ENCODE measurements at places on chromosomes 3 and 15.

GRCh38 chr3:43773273-43774094 lies 82.7 kb downstream of the ABHD5 start:
- no peak for DNase-seq

DNA sequence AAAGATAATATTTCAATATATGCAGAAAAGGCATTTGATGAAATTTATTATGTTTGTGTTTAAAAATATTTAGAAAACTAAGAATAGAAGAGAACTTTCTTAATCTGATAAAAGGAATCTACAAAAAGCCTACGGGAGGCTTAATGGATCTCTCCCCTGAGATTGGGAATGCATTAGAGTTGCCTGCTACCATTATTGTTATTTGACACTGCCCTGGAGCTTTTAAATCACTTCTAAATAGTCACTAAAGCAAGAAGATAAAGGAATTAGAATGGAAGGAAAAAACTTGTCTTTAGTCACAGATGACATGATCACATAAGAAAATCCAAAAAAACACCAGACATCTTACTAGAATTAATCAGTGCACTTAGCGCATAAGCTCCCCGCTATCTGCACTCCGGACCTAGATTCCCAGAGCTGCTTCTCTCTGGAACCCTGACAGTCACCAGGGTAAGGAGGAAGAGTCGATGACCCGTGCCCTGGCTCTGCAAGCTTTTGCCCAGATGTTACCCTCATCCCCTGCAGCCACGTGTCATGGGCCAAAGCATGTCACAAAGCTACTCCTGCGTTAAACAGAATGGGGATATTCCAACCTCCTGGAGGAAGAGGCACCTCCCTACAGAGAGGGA lies 97.1 kb downstream of the MINAR1 start:
- peak; percentile 61 for DNase-seq

- no peak for DNase-seq
These were observed 50.3 kb downstream of the EXD1 start for GRCh38 chr15:41180206-41180789.

DNA sequence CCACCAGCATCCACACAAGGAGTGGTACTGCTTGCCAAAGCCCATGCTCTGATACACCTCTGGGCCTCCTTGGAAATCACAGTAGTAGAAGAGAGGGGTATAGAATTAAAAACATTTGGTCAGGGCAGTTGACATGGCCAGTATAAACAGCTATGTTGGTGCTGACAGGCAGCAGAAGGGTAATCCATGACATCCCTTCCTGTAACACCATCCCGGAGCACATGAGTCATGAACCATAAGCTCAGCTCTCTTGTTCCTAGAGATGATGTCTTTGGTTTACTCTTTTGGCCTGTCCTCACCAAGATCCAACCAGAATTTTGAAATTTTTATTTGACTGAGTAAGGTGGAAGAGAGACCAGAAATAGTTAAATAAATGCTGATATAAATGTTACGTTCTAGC lies 132.6 kb upstream of the CTDSPL start:
- no peak for DNase-seq

GRCh38 chr3:156865732-156866131 lies 39.6 kb downstream of the LEKR1 start:
- DNase-seq = no peak

DNA sequence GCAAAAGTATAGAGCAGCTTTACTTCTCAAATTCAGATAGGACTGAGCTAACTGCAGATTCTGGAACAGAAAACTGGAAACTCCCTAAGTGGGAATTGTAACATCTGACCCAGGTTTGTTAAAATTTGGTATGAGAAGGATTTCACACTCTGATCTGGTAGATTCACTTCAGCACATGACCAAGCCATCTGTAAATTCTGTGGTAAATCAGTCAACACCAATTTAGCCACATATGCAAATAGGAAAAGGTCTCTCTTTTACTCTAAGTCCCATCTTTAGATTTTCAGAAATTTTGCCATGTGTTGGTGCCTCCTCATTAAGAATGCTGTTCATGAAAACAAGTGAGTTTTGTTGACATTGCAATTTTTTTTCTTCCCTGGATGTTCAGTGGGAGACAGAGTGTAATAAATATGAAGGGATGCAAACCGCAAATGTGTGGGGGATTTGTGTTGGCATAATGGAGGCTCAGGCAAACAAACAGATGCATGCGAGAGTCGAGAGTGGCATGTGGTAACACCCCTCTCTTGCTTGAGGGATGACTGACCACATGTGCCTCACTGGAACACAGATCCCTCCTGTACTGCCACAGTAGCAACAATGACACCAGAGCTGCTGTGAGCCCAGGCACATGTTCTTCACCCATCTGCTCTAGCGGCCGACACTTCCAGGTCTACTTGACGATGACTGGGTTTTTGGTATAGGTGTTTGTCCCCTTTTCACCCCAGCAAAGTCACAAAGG lies 146.6 kb downstream of the FEZF2 start:
- no peak for DNase-seq

DNA sequence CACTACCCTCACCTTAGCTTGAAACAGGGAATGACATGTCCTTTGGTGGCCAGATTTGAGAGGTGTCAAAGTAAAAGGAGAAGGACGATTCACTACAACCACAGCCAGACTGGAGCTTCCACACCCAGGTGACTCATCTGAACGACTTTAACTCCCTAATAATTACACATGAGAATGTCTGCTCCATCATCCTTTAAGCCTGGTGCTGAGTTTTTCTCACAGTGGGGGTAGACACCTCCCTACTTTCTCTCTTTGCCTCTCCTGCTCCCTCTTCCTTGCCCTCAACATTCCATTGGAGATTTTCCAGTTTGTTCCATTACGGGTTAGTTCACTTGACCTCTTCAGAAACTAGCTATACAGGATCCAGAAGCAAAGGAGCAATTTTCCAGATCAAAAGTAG lies 154.3 kb upstream of the BHLHE40 start:
- DNase-seq = no peak

DNA sequence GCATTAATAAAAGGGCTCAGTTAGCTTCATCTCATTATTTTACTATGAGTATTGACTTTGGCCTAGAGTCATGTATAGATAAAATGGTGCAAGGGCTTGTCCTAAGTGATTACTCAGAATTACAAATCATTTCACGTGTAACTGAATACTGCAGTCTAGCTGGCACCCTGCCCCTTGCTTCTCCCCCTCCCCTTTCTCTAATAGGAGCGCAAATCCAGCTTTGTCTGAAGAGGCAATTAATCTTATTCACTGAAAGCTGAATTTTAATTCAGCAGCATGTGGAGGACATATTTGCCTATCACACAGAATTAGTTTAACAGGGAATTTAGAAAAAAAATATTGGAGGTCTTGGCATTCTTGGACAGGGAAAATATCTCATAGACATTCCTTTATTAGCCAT lies 412.1 kb upstream of the DPH6 start:
- peak; percentile 78 for DNase-seq

GRCh38 chr15:82881747-82882146 lies 70.8 kb downstream of the HOMER2 start:
- no peak for DNase-seq

DNA sequence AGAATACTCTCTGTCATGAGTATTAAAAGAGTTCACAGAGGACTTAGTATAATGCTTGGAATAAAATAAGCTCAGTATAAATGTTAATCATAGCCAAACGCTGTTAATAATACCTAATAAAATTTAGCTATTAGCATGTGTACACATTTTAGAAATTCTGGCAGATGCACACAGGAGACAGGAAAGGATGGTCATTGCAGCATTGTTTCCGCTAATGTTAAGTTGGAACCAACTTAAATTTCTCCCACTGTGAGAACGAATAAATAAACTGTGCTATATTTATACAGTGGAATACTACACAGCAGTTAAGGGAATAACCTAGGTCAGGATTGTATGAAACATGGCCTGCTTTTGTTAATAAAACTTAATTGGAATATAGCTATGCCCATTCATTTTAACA lies 370.4 kb upstream of the TGFBR2 start:
- no peak for DNase-seq

DNA sequence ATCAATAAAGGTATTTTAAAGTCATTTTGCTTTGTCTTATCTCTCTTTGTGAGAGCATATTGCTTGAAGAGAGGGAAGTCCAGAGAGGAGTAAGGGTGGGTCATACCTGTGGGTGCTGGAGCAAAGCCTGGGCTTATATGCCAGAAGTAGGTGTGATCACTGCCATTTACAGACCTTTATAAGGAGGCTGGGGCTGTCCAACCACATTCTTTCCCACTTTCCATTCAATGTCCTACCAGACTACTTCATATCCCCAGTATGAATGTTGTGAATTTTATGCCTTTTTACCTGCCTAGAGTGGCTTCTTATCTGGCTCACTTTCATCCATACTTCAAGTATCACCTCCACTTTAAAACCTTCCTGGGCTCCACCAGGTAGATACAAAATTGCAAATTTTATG lies 39.4 kb upstream of the ST6GAL1 start:
- DNase-seq = no peak

DNA sequence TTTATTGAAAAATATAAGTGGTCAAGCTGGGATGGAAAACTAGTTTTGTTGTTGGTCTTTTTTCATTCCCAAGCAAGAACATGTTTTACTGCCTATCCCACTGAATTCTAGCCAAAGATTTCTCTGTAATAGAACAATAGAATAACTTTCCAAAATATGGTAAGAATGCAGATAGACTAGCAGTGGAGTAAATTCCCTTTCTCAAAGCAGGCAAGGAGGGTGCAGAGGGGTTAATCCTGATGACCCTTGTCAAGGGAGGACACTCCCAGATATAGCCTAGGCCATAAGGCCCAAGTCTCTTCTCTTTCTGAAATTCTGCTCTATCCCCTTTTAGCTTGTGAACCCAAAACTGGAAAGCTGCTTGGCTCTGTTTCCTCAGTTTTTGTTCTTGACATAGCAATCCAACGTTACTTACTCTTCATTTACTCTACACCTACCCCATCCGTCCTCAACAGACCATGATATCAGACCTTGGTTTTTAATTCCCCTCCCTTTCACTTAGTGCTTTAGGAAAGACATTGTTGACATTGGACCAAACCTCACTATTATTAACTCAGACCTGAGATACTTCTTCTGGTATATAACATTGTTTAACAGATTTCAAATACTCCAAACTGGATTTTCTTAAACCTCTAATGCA lies 453.6 kb upstream of the THBS1 start:
- peak; percentile 20 for DNase-seq

DNA sequence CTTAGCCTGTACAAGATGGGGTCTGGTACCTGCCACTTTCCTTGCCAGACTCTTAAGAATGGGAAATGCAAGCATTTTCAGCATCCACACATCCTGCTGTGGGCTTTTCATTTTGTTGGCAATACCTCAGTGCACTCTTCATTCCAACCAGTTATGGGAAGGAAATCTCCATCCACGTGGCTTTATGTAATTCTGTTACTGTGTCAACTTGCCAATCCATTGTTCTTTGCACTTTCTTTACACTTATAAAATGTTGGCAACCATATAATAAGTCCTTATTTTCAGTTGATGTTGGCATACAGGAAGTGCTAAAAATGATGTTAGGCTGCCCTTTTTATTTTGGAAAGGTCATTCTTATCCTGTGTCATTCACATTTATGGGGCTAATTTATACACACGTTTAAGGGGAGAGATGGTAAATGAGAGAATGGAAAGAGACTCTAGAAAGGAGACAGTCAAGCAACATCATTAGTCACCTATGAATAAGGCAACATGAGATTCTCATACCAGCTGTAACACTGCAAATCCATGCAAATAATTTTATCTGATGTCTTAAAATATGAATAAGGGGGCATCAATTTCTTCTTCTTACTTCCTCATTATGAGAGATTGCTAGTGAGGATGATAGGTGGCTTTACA lies 238.7 kb downstream of the CHST2 start:
- no peak for DNase-seq

GRCh38 chr15:48654801-48655200 lies 9.3 kb upstream of the FBN1 start:
- DNase-seq = no peak

DNA sequence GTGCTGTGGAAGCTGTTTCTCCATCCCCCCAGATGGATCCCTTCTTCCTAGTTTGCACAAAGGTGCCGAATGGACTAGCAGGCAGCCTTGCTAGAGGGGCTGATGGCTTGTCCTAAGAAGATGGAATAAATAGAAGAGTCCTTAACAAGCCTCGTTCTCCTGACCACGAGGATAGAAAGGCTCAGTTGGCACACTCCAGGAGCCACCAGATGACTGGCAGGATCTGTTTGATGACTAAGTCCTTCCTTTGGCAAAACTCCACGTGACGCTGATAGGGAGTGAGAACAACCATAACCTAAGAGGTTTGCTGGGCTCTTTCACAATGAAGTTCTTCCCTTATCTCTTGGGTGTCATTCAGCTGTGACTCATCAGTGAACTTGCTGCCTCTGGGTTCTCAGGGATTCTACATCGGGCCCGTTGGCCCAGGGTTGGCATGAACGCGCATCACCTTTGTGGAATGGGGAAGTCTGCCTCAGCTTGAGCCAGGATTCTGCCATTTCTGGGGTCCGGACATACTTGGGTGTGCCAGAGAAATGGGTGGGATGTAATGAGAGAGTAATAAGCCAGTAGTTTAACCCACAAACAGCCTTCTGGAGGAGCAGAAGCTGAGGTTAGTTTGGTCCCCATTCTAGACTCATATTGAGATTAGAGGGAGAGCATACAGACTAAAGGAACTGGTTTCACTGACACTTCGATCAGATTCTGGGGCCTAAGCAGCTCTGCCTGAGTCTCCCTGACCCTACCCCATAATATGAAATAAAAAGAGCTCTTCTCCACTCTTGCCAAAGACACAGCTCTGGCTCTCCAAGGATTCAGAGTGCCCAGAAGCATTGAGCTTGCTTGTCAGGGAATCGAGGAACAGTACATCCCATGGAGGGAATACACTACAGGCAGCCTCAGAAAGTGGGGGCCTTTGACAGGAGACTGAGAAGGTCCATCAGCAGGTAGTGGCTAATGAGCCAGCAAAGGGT lies 2.0 kb upstream of the MELTF start:
- DNase-seq = peak; percentile 40

DNA sequence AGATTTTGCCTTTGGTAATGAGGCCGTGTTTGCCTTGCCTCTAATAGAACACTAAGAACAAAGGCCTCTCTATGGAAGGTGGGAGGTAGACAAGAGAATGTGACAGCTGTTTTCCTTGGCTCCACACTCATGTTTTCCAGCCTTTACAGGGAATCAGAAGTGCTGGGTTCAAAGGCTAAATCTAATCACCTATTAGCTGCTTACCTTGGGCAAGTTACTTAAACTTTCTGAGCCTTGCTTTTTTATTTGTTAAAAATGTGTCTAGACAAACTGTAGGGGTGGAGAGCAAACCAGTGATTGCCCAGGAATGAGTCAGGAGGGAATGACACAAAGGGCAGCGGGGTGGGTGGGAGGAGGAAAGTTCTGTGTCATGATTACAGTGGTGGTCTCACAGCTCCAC lies 179.0 kb downstream of the P3H2 start:
- DNase-seq = no peak

DNA sequence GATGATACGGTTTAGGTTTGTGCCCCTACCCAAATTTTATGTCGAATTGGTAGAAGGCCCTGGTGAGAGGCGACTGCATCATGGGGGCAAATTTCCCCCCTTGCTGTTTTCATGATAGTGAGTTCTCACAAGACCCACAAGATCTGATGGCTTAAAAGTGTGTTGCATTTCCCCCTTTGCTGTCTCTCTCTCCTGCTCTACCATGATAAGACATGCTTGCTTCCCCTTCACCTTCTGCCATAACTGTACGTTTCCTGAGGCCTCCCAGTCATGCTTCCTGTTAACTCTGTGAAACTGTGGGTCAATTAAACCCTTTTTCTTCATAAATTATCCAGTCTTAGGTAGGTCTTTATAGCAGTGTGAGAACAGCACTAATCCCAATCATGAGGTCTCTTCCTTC lies 381.2 kb downstream of the RSL24D1 start:
- no peak for DNase-seq

- no peak for DNase-seq
These were observed 150.1 kb downstream of the TPRA1 start for GRCh38 chr3:127440384-127440783.

GRCh38 chr3:136790786-136791185 lies 28.1 kb upstream of the SLC35G2 start:
- no peak for DNase-seq
